Activated effector memory CD4-positive, alpha-beta T cell treated with anti-CD3 and anti-CD28 coated beads, Interleukin-2, amount 50 U/mL, for 16 hours (primary cell): ENCODE measurements at places on chromosomes 13 and 19.

- no peak for DNase-seq
These were observed 2.1 kb upstream of the LRP3 start for GRCh38 chr19:33192010-33192409.

GRCh38 chr13:71879129-71879535 is 12.1 kb upstream of the DACH1 start:
- DNase-seq: no peak

- peak; percentile 68 for DNase-seq
These were observed 23.8 kb downstream of the ZSWIM9 start for GRCh38 chr19:48194041-48194843.

GRCh38 chr13:88014527-88014926 is 343.4 kb downstream of the SLITRK5 start:
- no peak for DNase-seq

DNA sequence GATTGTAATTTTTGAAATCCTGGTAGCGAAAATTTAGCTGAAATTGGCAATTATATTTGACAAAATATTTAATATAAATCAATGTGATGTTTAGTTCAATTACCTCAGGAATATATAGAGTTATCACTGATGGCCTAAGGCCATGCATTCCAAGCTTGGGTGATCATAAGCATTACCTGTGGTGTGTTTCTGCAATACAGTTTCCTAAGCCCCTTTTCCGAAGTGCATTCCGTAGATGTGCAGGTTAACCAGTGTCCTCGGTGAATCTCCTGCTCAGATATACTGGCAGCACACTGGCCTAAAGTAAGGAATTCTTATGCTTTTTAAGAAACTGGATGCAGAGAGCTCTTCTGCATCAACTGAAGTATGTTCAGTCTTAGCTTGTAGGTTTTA is 35.0 kb downstream of the ITGBL1 start:
- no peak for DNase-seq

DNA sequence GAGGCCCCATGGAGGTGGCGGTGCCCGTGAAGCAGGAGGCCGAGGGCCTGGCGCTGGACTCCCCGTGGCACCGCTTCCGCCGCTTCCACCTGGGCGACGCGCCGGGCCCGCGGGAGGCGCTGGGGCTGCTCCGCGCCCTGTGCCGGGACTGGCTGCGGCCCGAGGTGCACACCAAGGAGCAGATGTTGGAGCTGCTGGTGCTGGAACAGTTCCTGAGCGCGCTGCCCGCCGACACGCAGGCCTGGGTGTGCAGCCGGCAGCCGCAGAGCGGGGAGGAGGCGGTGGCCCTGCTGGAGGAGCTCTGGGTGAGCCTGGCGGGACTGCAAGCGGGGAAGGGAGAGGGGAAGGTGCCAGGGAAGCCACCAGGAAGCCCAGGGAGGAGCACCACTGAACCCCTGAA is 5.8 kb downstream of the ZNF444 start:
- DNase-seq: no peak

- no peak for DNase-seq
These were observed 250 bp downstream of the SPRY2 start for GRCh38 chr13:80340651-80341100.

DNA sequence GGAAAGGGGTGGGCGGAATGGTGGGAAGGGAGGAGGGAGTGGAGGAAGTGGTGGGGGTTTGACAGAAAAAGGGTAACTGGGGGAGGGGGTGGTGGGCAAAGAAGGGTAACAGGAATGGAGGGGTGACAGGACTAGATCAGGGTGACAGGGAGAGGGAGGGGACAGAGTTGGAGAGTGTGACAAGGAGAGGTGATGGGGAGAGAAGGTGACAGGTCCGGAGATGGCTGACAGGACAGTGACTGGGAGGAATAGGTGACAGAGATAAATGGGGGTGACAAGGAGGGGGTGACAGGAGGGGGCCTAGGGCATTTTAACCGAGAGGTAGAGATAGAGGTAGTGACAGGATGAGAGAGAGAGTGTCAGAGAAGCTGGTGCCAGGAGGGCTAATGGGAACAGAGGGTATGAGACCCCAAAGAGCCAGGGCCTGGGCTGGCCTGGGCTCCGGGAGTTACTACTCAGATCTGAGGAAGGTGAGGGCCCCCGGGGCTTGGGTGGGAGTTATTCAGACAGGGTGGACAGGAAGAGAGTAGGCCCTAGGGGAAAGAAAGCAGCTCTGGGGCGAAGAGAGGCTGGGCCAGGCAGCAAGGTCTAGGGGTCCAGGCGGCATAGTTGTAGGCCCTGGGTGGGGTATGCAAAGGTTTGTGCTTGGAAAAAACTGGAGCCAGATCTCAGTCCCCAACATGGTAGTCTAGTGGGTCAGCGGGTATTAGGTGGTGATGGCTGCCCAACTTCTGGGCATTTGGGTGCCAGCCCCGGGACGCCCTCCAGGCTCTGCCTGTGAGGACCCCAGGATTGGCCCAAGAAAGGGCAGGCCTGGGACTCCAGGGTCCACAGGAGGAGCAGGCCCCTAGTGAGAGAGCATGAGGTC is 660 bp downstream of the CIC start:
- DNase-seq: peak; percentile 66

DNA sequence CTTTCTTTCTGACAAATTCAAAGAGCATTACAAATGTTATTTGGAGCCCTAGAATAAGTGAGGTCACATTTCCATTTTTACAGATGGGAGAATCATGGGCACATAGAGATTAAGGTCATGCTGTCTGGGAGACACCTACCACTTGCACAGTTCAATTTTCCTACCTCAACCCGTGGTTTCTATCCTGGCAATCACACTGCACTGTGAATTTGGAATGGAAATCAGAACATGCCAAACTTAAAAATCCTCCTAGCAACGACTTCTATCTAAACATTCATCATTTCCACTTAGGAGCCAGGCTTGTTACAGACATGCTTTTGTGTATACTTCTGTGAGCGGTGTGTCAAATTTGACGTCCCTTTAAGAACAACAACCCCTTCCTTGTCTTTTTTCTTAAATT is 251.5 kb downstream of the DNAJC15 start:
- DNase-seq: no peak

DNA sequence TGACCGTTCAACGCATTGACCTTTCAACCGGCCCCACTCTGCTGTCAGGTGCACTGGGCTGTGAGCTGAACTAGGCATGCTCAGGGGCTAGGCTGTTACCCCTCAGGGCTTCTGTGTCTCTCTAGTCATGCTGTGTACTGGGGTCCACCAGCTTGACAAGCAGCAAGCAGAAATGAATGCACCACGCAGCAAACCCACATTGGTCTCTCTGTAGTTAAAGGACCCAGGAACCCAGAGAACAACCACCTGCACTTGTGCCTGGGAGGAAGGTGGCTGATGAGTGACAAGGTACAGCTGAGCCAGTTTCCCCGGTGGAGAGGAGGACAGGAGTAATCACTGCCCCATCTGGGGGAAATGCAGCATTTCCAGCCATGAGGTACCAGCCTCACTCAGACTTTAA is 159.9 kb downstream of the USP12 start:
- DNase-seq: no peak

DNA sequence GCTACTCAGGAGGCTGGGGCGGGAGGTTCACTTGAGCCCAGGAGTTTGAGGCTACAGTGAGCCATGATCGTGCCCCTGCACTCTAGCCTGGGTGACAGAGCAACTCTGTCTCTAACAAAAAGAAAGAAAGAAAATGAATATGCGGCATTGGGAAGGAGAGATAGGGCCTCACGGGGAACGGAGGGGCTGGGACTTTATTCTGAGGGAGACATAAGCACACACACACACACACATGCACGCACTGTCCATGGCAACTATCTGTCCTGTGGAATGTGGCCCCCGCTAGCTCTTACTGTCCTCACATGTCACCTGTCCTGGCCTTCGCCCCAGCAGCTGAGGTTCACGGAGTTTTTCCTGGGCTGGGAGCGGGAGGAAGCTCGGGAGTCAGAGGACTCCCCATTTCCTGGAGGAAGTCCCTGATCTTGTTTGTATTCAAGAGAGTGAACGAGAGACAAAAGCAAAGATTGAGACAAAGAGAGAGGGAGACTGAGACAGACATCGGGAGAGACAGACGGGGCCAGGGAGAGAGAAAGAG is 654 bp downstream of the STAP2 start:
- no peak for DNase-seq

- no peak for DNase-seq
These were observed 129.0 kb downstream of the IRS2 start for GRCh38 chr13:109657395-109657794.

DNA sequence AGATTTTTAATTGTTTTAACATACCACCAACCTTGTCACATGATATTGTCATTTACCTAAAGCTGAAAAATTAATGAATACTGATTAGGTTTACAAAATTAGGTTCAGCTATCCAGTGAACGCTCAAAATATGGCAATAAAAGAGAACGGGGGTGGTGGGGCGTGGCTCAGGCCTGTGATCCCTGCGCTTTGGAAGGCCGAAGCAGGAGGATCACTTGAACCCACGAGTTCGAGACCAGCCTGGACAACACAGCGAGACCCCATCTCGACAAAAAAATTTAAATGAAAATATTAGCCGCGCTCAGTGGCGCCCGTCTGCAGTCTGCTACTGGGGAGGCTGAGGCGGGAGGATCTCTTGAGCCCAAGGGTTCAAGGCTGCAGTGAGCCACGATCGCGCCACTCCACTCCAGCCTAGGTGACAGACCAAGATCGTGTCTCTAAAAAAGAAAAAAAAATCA is 516 bp upstream of the FAM32A start:
- no peak for DNase-seq

- DNase-seq: peak; percentile 64
These were observed 1418.4 kb downstream of the UQCRFS1 start for GRCh38 chr19:27794494-27795042.

DNA sequence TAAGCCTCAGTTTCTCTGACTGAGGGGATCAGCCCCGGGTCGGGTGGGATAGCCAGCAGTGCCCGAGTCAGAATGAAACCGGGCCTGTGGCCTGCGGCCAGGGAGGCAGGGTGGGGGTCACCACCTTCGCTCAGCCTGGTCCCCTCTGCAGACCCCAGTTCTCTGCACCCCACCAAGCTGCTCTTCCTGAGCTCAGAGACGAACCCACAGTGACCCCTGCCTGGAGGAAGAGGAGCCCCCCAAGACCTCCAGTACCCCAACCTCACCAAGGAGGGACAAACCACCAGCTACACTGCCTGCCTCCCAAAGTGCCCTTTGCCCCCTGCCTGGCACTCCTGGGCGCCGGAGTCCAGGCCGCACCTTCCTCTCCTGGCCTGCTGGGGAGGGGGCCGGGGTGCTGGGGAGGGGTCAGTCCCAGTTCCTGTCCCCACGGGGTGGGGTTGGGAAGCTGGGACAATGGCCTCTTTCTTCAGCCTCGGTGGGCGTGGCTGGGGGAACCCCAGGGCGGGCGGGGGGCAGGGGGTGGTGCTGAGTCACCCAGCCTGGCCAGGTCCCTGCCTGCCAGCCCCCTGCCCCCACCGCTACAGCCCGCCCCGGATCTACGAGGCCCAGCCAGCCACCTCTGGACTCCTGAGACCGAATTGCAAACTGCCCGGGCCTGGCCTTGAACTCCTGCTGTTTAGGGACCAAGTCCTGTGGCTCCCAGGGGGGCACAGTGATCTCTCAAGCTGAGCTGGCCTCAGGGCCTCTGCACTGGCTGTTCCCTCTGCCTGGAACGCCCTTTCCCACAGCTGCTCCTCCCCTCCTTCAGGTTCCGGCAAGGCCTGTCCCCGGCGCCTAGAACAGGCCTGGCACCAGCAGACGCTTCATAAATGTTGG is 14.3 kb downstream of the ZBTB7A start:
- no peak for DNase-seq

DNA sequence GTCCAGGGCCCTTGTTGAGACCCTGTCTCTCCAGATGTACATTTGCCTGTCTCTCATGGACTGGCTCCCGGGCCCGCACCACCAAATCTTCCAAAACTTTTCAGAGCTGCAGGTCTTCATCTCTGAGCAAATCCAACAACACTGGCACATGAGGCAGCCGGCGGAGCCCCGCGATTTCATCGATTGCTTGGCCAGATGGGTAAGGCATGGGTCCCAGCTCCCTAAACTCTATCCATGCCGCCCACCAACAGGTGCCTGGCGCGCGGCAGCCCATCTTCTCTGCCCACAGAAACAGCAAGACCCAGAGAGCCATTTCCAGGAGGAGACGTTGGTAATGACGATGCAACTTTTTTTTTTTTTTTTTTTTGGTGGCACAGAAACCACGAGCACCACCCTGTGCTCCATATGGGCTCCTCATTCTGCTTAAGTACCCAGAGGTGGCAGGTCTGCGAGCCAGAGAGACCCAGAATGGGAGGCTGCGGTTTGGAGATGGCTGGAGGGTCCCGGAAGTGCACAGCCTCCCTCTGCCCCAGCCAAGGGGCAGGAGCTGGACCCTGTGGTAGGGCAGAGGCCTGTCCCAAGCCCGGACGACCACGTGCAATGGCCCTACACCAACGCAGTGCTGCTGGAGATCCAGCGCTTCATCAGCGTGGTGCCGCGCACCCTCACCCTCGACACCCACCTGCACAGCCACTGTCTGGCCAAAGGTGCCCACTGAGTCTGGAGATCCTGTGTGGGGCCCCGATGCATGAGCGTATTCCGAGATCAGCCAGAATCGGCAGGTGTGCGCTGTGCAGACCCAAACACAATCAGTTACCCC is 22.6 kb downstream of the CYP2F1 start:
- DNase-seq: no peak

- DNase-seq: no peak
These were observed 10.4 kb downstream of the NUDT19 start for GRCh38 chr19:32702010-32702409.

DNA sequence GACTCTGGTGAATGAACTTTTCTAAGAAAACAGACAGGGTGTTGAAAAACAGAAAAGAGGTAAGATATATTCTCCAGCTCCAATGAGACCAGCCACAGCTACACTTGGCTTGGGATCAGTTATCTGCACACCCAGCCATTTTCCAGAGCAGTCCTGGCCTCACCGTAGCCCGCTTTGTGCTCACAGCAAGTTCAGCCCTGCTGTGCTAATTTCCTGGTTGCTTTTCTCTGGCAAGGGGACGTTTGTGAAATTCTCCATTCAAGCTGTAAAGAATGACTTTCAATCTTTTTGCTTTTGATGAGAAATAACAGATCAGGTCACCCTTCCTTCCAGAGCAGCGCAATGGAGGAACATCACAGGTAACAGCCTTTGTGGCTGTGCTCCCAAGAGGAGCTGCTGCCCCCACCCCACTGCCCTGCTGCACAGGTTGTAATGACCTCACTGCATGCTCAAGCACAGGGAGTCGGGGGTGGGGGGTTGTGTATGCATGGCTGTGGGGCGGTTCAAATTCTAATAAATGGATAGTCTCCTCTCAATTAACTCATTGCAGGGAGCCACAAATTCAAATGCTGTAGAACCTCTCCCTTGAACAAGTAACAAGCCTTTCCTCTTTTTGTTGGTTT is 516.6 kb upstream of the NBEA start:
- DNase-seq: no peak

- DNase-seq: no peak
These were observed 767.1 kb downstream of the UQCRFS1 start for GRCh38 chr19:28445826-28446225.

- DNase-seq: peak; percentile 73
These were observed 609 bp downstream of the EPS15L1 start for GRCh38 chr19:16470911-16471811.

DNA sequence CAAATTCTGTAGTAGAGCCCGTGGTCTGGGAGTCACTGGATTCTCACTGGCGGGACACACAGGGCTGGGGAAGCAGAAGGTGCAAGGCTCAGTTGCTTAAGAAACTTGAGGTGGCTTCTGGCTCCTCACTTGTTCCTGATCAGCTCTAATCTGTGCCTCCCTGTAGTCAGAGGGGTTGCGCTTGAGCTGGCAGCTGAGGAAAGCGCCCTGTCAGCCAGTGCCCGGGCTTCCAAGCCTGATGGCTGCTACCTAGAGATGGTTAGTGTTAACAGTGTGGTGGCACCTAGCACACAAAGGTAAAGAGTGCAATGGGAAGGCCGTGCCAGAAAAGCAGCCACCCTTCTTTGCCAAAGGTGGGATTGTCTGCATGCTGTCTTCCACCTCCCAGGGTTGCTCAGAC is 8.8 kb downstream of the HNRNPM start:
- no peak for DNase-seq
